ENCODE measurements at places on chromosomes 5 and 9.

- no peak for DNase-seq
Observed at GRCh38 chr5:93715761-93716160, 25.6 kb downstream of the POU5F2 start.

GRCh38 chr5:143592648-143593047, 189.2 kb upstream of the NR3C1 start:
- no peak for DNase-seq

GRCh38 chr5:88820581-88820980, 62.4 kb downstream of the MEF2C start:
- DNase-seq: no peak

- no peak for DNase-seq
Observed at GRCh38 chr9:82254646-82255367, 266.2 kb downstream of the SPATA31D1 start.

DNA sequence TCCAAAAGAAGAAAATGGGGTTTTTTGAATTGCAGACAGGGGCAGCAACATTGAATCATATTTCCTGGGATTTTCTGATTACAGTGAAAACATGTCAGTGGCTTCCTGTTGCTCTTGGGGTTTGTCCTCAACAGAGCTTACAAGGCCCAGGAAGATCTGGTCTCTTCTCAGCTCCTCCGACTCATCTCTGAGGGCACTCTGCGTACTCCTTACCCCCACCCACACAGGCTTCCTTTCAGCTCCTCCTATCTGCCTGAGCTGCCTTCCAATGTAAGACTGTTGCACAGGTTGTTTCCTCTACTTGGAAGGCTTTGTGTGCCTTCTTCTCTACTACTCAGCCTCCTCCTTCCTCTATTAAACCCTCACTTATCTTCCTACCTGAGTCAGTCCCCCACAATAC, 245.1 kb upstream of the MEF2C start:
- DNase-seq: no peak

DNA sequence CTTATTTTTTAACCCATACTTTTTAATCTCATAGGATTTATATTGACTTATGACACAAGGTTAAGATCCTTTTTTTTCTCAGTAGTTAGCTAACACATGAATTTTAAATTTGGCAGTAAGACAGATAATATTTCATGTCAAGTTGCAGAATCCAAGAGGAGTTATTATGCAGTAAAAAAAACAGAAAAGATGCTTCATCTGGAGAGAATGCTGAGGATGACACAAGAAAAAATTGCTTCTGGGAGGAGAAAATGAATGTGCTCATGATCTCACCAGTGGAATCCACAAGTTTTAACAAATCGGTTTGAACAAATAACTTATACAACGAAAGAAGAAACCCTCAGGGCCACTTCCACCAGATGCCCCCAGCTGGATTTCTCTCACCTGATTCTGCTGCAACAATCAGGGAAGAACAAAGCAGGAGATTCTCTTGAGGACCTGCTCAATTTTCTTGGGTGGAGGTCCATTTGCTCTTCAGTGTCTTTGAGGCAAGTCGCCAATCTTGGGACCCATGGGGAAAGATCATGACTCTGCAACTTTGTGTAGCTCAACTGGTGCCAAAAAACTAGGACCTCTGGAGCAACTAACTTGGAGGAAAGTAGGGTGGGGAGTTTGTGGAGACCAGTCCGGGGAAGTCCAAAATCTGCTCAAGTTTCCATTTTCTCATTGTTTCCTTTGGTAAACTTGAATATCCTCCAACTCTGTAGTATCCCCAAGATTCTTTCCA, 50.5 kb upstream of the TNFSF15 start:
- no peak for DNase-seq

DNA sequence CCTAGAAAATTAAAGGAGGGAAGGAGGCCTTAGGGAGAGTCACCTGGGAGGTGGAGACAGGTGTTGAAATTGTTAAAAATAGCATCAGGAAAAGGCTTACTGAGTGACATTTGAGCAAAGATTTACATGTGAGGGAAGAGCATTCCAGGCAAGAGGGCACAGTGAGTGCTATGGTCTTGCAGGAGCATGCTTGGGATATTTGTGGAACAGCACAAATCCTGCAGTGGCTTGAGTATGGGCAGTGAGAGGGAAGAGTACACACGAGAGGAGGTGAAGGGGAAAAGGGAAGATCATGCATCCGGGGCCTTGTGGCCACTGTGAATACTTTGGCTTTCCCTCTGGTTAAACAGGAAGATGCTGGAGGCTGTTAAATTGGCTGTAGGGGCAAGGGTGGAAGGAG, 36.6 kb downstream of the ACER2 start:
- DNase-seq: no peak

DNA sequence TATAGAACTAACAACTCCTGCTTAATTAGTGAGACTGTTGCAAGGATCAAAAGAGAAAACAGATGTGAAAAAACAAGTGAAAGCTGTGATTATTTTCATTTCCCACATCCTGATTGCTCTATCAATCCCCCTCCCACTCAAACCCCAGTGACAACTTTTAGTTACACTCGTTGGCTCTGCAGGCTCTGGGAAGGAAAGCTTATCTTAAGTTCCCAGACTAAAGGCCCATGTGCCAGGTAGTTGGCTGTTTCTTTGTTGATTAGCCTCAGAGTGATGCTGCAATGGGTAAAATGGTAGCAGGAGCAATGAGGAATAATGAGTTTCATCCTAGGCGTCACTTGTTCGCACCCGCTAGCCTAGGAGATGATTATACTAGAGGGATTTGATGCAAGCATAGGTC, 133.3 kb upstream of the IFNE start:
- DNase-seq: no peak

- DNase-seq: peak; percentile 69
Observed at GRCh38 chr5:151060742-151061141, 20.1 kb downstream of the TNIP1 start.

- no peak for DNase-seq
Observed at GRCh38 chr9:737400-738120, 103.9 kb upstream of the DMRT1 start.

GRCh38 chr9:9284201-9284600, 1328.6 kb downstream of the PTPRD start:
- no peak for DNase-seq

- no peak for DNase-seq
Observed at GRCh38 chr5:78419396-78419795, 59.0 kb downstream of the SCAMP1 start.

GRCh38 chr5:97764700-97765099, 581.7 kb upstream of the RIOK2 start:
- DNase-seq: no peak

DNA sequence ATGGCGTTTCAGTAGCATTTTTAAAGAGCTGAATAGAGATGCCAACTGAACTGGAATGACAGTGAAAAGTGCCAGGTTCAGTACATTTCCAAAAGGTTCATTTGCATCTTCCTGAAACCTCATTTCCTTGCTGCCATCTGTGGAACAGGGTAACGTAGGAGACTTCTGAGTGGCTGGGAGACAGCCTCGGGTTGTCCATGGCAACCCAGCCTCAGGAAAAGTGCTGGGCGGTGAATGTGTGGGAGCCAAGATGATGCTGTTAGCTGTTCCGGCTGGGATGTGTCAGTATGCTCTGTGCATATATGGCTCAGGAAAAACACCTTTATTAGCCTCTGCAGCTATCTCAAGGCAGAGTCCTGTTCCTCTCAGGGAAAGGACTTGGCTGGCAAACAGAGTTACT, 87.5 kb downstream of the KLHL3 start:
- no peak for DNase-seq

DNA sequence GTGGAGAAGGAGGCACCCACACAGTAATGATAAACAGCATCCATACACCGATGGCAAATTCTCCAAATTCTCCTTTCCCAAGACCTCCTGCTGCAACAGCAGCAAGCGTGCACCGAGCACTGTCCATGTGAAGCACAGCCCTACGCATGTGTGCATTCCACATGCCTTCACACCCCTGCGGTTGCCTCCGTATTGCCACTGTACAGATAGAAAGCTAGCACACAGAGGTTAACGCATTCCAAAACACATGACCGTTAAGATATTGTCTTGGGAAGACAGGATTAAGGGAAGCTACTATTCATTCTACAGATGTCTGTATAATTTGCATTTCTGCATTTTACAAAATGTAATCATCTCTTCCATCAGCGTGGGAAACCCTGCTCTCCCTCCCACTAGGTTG, 6.6 kb downstream of the FLT4 start:
- no peak for DNase-seq

DNA sequence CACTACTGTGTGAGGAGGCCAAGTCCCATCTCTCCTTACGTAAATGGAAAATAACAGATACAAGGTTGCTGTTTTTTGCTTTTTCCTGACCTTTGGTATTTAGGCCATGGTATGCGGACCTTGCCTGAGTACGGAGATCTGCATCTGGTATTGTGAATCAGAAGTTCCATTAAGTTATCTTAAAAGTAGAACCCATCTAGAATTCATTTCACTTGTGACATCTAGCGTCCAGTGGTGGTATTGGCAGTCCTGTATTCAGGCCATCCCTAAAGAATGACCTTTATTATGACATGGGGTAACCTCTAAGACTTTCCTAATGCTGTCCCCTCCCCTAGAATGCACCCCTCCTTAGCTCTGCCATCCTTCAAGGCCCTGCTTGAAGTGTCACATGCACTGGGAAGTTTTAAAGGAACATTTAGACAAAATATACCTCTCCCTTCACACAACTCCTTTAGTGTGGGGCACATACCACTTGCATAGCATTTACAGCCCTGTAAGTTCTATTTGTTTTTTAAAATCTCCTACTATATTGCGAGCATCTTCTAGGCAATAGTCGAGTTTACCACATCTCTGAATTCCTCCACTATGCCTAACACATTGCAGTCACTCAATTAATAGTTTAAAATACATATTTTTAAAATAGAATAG, 1.9 kb upstream of the SPDL1 start:
- no peak for DNase-seq

- no peak for DNase-seq
Observed at GRCh38 chr9:9257999-9258498, 1354.8 kb downstream of the PTPRD start.

DNA sequence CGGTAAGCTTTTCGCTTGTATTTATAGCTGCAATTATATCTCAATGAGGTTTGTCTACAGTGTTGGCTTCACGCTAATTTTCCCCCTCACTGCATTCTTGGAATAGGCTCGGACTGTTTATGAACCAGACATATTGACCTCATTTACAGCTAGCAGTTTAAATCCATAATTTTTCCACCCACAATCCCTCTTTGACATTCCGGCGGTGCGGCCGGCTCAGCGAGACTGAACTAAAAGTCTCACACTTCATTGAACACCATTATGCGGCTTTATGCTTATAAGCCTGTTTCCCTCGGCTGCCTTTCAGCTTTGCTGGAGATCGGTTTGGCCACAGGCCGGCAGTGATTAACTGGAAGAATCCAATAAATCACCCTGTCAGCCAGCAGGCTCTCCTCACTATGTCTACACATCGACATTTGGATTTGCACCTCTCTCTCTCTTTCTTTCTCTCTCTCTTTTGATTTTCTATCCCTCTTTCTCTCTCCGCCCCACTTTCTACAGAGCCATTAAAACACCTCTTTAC, 315.0 kb upstream of the TLE4 start:
- no peak for DNase-seq

- DNase-seq: no peak
Observed at GRCh38 chr5:151092762-151093161, 11.9 kb upstream of the TNIP1 start.

DNA sequence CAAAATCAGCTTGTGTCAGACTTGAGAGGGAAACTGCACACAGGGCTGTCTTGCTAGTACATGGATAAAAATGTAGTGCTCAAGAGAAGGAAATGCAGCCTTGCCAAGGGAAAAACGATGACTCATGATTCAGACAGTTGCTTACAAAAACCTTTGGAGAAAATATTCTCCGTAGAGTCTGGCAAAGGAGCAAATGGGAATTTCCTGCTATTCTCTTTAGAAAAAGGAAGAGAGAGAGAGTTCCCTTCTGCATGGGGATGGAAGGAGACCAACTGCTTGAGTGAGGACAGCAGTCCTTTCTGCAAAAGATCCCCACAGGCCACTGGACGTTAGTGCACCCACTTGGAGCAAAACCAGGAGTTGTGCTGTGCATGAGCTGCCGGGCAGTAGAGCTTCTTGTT, 7.6 kb downstream of the IFNB1 start:
- no peak for DNase-seq

DNA sequence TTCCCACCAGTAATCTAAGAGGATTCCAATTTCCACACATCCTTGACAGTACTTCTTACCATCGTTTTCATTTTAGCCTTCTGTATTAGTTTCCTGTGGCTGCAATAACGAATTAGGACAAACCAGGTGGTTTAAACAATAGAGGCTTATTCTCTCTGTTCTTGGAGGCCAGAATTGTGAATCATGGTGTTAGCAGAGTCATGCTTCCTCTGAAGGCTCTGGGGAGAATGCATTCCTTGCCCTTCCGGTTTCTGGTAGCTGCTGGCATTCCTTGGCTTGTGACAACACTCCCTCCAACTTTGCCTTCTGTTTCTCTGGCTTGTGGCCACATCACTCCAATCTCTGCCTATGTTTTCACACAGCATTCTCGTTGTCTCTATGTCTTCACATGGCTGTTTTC, 23.5 kb downstream of the RIGI start:
- no peak for DNase-seq

DNA sequence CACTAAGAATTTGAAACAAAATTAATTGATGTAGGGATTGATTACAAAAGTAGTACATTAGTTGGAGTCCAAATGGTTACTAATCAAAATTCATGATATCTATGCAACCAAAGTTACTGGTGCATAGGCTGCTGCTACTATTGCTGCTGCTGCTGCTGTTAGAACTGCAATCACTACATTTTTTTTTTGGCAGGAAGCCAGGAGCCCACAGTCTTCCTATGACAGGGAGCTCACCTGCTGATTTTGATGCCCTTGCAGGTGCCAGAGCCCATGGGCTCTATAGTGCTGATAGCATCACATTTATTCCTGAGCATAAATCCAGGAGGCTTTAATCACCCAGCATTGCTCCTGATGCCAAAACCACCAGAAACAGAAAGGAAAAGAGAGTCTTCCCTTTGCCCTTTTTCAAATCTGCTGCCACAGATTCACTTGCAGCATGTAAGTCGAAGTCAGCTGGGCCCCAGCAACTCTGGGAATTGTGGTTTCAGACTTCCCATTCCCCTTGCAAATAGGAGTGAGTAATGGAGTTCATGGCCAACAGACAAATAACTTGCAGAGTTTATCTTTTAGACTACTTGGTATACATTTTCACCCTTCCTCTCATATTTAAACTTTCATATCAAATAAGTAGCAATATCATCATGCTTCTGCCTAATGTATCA, 17.6 kb downstream of the SLCO6A1 start:
- no peak for DNase-seq

GRCh38 chr5:102850503-102850902, 95.4 kb downstream of the PAM start:
- peak; percentile 58 for DNase-seq

DNA sequence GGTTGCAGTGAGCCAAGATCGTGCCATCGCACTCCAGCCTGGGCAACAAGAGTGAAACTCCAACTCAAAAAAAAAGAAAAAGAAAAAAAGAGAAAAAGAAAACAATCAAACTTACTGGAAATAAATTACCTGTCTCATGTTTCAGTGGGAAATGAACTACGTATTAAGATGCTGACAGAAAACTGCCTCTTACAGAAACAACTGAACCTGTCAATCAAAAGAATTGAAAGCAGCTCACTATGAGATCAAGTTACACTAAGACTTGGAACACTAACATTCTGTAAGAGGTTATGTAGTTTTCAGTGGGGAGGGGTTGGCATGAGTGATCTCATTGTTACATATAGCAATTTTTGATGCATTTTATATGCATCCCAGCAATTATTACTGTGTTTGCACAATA, 64.4 kb upstream of the SPATA31E1 start:
- no peak for DNase-seq
